ENCODE measurements at places on chromosomes 13 and 19.

DNA sequence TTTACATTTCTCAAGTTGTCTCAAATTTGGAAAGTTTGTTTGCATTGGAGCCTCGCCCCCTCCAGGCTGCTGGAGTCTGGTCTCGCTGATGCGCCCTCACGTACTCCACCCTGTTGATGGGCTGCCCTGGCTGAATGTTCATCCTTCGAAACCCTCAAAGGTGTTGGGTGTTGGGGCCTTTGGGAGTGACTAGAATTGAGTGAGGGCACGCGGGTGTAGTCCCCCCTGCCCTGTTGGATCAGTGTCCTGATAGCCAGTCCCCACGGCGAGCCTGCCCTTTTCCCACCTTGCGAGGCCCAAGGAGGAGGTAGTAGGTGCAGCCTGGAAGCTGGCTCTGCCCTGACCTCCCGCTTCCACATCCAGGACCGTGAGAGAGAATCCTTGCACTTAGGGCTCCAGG, 14.8 kb downstream of the TFDP1 start:
- DNase-seq: peak; percentile 38

DNA sequence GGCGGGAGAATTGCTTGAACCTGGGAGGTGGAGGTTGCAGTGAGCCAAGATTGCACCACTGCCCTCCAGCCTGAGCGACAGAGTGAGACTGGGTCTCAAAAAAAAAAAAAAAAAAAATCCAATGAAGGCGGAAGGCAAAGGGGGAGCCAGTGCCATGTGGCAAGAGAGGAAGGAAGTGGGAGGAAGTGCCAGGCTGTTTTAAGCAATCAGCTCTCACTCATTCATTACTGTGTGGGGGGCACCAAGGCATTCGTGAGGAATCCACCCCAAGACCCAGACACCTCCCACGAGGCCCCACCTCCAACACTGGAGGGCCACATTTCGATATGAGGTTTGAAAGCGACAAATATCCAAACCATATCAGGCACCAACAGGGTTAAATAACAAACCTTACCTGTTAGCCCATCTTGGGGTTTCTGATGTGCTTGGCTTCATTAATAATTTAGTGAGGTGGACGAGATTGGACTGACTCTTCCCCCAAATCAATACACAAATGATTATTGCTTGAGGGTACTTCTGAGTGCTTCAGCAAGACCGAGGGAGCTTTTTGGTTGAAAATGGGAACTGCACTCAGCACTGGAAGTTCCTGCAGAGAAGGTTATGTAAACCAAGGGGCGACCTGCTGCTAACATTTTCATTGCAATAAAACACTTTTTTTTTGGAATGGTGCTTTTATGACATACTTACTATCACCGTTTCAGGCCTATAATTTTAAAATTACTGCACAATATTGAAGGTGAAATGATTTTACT, 7.5 kb upstream of the LRP3 start:
- DNase-seq: no peak

- peak; percentile 84 for DNase-seq
These were observed 5.8 kb upstream of the ONECUT3 start for GRCh38 chr19:1747285-1748114.

GRCh38 chr13:73224703-73225102, 165.9 kb downstream of the KLF5 start:
- DNase-seq: no peak

GRCh38 chr13:71758828-71759227, 108.2 kb downstream of the DACH1 start:
- peak; percentile 71 for DNase-seq

- peak; percentile 32 for DNase-seq
These were observed 190.4 kb upstream of the SOX1 start for GRCh38 chr13:111876506-111876905.

DNA sequence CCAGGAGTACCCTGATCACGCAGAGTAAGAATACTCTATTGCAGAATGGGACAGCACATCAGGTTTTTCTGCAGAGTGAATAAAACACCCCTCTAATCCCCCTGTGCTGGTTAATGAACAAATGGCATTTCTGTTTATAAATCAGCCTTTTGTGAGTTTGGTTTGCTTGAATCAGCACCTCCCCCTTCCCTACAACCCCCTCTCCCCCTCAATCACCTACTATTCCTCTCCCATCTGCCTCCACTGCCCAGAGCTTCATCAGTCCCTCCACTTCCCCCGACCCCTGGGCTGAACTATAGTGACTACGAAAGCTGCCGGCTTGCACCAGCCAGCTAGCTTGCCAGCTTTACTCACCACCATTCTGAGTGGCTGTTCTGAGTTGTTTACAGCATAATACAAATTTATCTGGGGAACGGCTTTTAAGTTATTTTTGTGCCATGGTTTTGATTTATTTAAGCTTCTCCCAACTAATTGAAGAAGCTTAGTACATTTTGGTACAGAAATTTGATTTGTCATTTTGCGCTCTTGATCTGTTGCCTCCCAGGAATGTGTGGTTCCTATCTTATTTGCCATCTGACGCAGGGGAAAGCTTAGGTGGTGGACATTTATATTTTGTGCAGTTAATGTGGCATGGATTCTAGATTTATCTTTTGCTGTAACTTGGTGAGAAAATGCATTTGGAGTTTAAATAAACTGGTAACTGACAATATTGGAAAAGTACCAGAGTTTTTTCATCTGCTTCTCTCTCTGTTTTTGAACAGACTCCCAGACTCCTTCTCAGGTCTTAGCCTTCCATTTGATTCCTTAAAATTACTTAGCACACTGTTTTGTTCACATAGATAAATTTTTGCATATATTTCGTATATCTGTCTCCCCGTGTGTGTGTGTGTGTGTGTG, 41.7 kb upstream of the WDFY2 start:
- DNase-seq: peak; percentile 66

DNA sequence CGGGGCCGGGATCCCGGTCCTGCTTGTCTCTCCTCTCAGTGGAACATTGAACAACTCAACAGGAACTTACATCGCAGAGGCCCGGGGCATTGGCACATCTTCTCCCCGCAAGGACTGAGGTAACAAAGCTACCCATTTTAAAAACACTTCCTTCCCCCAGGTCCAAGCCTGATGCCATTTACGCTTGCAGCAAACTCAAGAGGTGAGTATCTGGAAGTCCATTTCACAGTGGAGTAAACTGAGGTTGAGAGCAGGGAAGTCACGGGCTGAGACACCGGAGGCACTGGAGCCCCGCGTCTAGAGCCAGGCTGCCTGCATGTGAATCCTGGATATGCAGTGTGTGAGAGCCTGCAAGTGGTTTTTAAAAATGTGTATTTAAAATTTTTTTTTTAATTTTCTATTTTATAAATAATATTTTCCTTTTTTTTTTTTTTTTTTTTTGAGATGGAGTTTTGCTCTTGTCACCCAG, 492 bp upstream of the PGLYRP1 start:
- DNase-seq: peak; percentile 27

- DNase-seq: no peak
These were observed 122.8 kb downstream of the OXGR1 start for GRCh38 chr13:96871469-96871868.

DNA sequence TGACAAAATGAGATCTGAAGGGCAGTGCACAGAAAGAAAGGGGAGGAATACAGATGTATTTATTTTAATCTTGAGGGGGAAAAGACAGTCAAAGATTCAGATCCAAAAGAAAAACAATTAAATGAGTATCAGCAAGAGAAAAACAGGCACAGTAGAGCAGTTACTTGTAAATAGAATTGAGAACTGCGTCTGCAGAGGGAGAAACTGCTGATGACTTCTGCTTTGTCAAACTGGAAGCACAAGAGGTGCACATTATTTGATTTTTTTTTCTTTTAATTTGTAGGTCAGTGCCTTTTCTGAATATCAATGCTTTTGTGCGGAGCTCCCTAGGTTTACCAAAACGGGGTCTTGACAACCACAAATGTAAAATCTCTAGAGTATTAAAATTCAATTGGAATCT, 37.3 kb downstream of the EFNB2 start:
- DNase-seq: no peak

DNA sequence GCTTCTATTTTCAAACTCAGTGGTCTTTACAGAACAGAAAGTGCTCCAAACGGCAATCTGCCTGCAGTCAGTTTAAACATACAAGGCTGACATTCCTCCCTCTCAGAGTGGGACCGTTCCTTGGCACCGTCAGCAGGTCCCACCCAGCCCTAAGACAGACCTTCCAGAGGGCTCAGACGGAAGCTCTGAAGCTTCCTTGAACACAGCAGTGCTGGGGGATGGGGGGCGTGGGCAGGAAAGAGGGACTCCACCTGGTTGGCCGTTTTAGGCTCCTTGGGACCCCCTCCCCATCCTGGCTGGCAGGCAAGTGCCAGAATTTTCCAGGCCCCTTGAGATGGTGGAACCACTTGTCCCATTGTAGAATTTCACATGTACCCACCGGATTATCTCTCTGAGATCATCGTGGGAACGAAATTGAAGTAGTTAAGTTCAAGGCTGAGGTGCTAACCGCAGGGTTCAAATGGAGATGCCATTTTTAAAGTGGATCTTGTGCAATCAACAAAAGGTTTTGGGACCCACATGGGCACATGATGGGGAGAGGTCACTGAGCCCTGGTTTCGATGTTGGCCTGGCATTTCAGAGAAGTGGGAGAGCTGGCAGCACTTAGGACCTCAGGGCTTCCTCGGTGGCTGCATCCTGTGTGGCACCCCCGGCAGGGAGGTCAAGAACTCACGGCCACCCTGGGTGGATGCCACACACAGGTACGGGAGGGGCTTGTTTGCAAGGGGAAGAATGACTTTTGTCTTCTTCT, 46.2 kb downstream of the KLF2 start:
- no peak for DNase-seq

DNA sequence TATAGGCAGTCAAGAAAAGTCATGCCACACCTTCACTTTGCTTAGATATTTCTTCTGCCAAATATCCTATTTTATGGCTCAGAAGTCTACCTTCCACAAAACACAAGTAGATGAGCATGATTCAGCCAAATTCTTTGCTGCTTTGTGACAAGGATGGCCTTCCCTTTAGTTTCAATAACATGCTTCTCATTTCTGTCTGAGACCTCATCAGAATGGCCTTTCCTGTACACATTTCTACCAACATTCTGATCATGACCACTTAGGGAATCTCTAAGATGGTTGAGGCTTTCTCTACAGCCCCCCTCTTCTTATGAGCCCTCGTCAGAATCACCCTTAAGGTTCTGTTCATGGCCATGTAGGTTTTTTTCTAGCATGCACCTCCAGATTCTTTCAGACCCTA, 96.2 kb downstream of the COL4A2 start:
- no peak for DNase-seq

DNA sequence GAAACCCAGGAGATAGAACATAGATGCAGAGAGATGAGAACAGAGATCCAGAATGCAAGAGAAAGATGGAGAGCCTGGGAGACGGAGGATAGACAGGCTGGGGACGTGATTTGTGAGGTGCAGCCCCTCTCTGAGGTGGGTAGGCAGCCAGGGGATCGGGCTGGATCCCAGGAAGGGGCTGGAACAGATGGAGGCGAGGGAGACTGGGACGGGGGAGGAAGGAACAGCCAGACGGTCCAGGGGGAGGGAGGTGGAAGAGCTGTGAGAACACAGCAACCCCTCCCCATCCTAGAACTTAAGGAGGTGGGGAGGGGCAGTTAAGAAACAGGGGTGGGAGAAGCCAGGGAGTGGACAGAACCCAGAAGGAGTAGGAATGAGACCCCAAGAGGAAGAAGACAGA, 3.1 kb downstream of the SLC17A7 start:
- no peak for DNase-seq

DNA sequence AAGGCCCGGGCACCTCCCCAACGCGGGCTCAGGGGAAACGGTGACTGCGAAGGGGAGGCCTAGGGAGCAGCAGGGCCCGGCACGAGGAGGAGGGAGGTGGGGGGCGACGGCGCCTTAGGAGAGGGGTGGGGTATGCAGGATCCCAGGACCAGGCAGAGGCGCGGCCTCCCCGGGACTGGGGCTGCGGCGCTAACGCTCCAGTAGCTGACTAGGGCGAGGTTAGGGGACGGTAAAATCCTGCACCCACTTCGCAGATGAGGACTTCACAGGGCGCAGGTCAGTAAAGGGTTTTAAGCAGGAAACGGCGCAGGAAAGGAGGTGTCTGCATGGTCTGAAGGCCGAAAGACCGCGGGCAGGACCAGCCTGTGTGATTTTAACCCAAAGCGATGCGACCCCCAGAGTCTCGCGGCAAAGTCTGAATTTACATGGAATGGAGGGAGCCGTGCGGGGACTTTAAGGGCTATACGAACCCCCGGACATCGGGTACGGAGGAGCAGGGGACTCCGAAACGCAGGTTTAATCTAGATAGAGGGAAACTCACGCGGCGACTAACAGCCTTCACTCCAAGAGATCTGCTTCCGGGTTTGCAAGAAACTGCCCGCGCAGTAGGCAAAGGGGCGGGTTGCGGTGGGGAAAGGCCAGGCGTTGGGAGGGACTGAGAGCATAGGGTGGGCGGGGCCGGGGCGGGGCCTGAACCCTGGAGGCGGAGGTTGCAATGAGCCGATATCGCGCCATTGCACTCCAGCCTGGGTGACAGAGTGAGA, at the start of gene ZNF665:
Gene ZNF665, minus strand, starts transcription at position 588 of the 764 bp plus-strand sequence. CDS start 10,460 bp downstream, outside the sequence.
- peak; percentile 92 for DNase-seq

DNA sequence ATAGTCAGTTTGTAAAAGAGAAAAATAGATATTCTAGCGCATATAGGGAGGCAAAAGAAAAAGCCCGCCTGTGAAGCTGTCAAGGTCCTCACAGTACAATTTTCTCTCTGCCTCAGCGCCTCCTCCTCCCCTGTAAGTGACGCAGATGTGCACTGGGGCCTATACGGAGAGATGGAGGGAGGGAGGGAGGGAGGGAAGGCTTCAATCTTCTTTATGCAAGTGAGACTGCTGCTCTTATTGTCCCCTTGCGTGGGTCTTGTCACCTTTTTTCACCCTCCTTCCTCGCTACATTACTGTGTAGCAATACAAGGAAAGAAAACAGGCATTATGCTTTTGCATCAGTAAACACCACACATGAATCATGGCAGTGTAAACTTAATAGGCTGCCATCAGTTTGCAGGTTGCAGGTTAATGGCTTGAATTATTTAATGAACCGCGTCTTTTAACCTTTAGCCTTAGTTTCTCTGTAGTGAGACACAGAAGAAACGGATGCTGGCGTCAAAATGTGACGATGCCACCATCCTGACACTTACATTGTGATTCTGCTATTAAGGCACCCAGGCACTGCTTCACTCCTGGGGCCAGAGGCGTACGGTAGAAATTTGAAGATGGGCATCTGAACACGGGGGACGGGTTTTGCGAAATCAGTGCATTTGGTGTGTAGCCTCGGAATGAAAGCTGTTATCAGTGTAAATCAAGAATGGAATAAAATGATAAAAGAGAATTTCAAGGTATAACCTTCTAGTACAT, at the start of gene KLHL1:
Gene KLHL1, minus strand, starts transcription at position 97 of the 750 bp plus-strand sequence. CDS start 753 bp downstream, outside the sequence.
- no peak for DNase-seq
